ENCODE measurements at places on chromosomes 4 and X. TPM values are rescaled to one million over a fixed set of nuclear protein-coding genes. Genes with fewer than 3 reads are reported as not detected.

- peaks cover 89% of the 10 kb centered on the region for H3K4me1 ChIP-seq
- H3K27me3 ChIP-seq = no peaks in the 10 kb centered on the region
- H3K4me3 ChIP-seq = no peak overlapping the region
- H3K27ac ChIP-seq = peak overlapping the region; percentile 69
- no peak for DNase-seq
Measured at GRCh38 chr4:102525097-102525496, 23.9 kb downstream of the NFKB1 start.

- H3K36me3 ChIP-seq = no peaks in the 10 kb centered on the region
- no peak for DNase-seq
- H3K4me3 ChIP-seq = no peak overlapping the region
- no peaks in the 10 kb centered on the region for H3K27me3 ChIP-seq
- H3K27ac ChIP-seq = no peak overlapping the region
Measured at GRCh38 chrX:38970074-38970473, 168.8 kb downstream of the MID1IP1 start.

DNA sequence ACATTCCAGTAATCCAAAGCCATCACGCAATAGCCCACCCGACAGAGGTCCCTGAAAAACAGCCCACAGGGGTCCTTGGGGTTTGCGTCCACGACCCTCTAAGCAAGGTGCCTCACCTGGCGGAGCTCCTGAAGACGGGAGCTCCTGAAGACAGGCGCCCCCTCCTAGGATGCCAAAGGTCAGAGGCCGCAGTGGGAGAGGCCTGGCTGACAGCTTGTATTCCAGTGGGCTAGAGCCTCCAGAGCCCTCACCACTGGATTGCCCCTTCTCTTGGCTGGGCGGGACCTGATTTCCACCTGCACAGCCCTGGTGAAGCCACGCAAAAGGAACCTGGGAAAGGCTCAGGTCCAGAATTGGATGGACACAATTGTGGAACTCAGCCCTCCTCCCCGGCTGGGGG, 29.7 kb upstream of the WFS1 start:
- no peak overlapping the region for H3K4me3 ChIP-seq
- no peak overlapping the region for H3K27ac ChIP-seq
- peaks cover 3% of the 10 kb centered on the region for H3K36me3 ChIP-seq
- DNase-seq = no peak

DNA sequence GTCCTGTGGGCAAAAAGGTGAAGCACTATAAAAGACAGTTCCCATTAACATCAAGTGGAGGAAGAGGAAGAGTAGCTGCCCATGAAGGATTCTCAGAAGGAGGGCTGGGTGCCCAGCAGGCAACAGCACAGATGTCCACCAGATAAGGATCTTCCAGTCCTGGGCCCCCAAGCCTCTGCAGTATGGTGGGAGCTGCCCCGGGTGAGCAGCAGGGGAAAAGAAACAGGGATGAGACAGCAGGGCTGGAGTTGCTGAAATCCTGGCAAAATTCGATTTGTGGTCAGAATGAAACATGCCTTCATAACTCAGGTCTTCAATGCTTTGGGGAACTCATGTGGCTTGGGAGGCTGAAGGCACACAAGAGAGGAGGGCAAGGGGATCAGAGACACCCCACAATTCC, 94.6 kb downstream of the RASL11B start:
- no peak overlapping the region for H3K27ac ChIP-seq
- H3K36me3 ChIP-seq = no peaks in the 10 kb centered on the region
- H3K27me3 ChIP-seq = no peaks in the 10 kb centered on the region

DNA sequence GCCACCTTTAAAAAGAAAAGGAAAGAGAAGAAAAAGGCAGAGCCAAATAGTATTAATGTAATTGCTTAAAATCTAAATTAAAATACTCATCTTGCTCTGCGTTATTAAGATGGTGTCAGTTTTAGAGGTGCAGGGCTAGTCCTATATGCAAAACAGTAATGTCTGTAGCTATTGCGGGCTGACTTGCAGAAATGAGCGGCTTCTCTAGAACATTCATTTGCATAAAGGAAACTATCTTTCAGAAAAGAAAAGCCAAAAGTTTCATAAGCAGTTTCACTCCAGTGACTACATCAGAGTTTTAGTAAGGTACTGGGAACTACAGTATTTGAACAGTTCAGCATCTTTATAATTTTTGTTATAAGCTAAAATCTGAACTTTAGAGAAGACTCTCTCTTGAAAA, 6.0 kb downstream of the SMAD1 start:
- DNase-seq = peak; percentile 51
- H3K4me1 ChIP-seq = peaks cover 5% of the 10 kb centered on the region

DNA sequence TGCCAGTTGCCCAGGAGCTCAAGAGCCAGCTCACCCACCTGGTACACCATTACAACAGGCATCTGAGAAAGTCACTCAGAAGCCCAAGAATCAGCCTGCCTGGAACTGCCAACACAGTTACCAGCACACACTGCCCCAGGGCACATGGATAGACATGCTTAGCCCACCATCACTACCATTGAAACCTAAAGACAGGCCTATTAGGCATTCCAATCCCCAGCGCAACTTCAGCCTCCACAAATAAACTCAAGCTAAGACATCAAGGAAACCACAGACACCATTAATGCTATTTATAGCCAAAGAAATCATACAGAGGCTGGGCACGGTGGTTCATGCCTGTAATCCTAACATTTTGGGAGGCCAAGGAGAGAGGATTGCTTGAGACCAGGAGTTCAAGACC, 42.3 kb downstream of the ATRX start:
- no peak overlapping the region for H3K4me3 ChIP-seq
- H3K36me3 ChIP-seq = peaks cover 9% of the 10 kb centered on the region
- H3K27ac ChIP-seq = peak overlapping the region; percentile 46
- H3K27me3 ChIP-seq = no peaks in the 10 kb centered on the region
- DNase-seq = no peak
- peaks cover 25% of the 10 kb centered on the region for H3K4me1 ChIP-seq

GRCh38 chr4:109985993-109986974, 73.6 kb downstream of the EGF start:
- H3K4me1 ChIP-seq = peaks cover 9% of the 10 kb centered on the region
- DNase-seq = no peak
- no peak overlapping the region for H3K27ac ChIP-seq
- peaks cover 18% of the 10 kb centered on the region for H3K27me3 ChIP-seq

The ZAR1 gene
- not detected for total RNA-seq

The TMSB15A gene
- total RNA-seq = 0.42 TPM

The TCP11X2 gene
- not detected for total RNA-seq

The SPARCL1 gene
- total RNA-seq = not detected

All from activated CD4-positive, alpha-beta T cell treated with anti-CD3 and anti-CD28 coated beads, Interleukin-2, amount 10 ng/mL, durations not matched to agents 7 days and 5 days (primary cell).